Stimulated activated CD8-positive, alpha-beta memory T cell treated with anti-CD3 and anti-CD28 coated beads, Interleukin-15, amount 100 ng/mL, for 24 hours (primary cell): ENCODE measurements at places on chromosomes 4 and X.

DNA sequence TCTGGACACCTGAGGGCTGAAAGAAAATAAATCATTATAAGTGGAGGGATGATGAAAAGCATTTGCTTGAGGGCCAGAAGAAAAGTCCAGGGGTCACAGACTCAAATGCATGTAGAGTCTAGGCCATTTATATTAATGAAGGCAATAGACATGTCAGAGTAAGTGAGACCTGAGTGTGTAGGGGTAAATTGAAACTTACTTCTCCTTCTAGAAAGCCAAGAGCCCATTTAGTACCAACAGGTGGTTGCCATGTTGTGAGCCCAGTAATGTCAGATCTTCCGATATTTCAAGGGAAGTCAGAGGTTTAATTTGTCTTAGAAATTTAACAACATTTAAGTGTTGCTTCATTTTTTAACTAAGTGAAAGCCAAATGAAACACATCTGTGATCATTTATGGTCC, 166.1 kb upstream of the SLIT2 start:
- no peak for DNase-seq

DNA sequence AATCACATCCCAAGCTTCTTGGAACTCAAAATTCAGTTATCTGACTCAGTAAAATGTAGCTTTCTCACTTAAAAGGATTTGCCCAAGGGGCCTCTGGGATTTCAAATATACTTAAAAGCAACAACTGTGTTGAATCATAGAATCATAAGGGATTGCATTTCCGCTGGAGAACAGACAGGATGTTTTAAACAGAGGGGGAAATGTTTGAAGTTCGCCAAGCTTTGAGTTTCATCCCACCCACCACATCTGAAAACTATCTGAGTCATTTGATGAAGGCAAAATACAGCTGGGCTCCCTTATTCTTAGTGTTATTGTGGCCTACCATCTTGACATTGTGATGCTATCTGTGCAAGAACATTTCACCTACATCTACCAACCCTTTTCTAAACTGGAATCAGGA, 73.5 kb downstream of the PPP1R2C start:
- DNase-seq, result no peak

GRCh38 chr4:159828687-159829086, 725.8 kb downstream of the RAPGEF2 start:
- DNase-seq, result no peak

GRCh38 chrX:16610121-16610621, 39.8 kb upstream of the S100G start:
- DNase-seq, result no peak

GRCh38 chr4:132396636-132397035, 752.5 kb upstream of the PCDH10 start:
- no peak for DNase-seq

DNA sequence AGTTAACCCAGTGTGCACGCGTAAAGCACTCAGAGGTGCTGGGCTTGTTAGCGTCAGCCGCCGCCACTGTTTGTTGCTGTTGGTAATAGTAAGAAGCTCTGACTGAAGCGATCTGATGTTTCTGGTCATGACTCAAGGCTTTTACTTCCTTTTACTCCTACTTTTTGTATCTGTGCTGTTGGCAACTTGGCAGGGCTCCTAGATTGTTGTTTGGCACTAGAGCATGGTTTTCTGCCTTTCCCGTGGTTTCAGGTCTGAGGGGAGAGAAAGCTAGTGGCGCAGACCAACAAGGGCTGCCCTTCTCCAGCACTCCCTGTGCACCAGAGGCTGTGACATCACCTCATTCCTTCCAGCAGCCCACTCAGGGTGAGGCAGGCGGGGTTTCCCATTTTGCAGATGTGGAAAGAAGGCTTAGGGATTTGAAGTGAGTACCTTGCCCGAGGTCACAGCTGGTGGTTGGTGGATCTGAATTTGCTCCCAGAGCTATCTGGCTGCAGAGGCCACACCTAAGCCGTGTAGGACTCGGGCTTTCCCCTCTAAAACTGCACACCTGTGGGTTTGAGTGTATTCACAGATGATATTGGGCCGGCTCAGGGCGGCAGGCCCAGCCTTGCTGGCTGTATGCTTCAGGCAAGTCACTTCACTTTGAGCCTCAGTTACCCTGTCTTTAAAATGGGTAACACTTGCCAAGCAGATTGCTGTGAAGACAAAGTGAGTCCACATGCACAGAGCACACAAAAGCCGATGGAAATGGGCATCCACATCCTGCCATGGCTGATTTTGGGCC, 51.2 kb upstream of the TADA2B start:
- DNase-seq, result no peak

DNA sequence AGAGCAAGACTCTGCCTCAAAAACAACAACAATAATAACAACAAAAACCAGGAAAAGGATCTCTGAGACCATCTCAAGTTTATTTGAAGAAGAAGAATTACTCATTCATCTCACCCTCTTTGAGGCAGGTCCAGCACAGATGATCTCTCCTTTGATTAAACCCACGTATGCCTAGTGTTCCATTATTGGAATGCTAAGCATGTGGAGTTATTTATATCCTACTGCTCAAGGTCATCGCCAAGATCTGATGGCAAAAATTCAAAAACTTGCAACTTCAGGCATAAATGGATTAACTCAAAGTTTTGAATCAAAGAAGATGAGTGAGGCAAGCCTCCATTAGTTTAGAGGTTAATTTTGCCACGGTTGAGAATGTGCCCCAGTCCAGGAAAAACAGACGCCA, 184.2 kb downstream of the DHRSX start:
- DNase-seq, result no peak

- no peak for DNase-seq
Measured at GRCh38 chrX:23505531-23506303, 161.6 kb upstream of the PRDX4 start.

DNA sequence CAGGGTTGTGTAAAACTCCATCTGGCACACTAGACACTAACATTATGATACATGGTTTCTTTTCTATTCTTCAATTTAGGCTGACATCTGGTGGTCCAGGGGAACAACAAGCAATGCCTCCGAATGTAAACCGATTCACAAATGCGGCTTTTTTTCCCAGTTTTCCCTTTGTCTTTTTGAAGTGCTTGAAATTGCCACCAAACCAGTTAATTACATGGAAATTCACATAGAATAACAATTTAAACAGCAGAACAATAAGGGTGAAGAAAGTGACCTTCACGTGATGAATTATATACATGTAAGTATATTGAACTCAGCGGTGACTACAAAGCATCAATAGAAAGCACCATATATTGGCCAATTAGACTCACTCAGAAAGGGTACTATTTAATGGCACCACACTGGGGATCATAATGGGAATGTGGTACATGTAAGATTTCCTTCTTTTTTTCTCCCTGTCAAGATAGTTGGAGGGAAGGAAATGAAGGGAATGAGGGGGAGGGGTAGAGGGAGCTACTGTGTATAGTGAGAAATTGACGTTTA, 103.9 kb downstream of the MMRN1 start:
- no peak for DNase-seq

- DNase-seq, result no peak
Measured at GRCh38 chrX:46865281-46865680, 28.4 kb downstream of the RP2 start.

DNA sequence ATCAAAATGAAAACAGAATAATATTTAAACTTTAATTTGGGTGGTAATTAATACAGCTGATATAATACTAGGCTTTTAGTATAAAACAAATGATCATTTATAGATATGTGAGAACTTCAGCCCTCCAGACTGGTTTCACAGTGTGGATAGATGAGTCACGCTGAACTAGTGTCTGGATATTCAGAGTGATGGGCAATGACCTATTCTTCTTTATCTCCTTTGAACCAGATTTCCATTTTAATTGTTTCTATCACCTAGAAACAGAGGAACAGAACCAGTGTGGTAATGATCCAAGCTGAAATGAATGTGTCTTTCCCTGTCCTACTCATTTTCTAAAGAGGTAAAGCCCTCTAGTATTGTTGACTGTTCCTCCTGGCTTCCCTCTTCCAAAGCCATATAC, 155.2 kb upstream of the GK2 start:
- DNase-seq, result no peak

- DNase-seq, result no peak
Measured at GRCh38 chr4:130985371-130985770, 1889.4 kb downstream of the C4orf33 start.

DNA sequence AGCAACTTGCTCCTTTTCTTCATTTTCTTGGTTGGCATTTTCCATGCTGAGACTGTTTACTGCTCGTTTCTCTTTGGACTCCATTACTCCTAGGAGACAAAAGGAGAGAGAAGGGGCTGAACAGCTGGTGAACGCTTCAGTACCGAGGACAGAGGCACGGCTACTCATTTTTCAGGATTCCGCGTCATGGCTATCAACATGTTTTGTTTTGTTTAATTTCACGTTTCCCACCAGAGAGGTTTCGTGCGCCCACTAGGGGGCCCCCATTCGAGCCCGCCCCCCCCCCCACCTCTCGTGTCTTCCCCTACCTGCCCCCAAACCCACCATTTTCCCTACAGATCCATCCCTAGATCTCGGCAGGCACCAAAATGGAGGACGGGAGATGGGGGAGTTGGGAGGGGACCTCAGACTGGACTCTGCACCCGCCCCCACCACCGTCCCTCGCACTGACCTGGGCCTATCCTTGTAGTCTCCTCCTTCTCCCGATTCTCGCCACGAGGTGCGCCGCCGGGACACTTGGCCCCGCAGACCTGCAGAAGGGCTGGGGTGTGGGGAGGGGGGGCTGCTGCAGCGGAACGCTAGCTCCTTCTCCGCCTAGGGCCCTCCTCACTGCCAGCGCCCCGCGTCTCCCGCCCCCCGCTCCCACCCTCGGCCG, 653 bp downstream of the BEX1 start:
- DNase-seq, result no peak

DNA sequence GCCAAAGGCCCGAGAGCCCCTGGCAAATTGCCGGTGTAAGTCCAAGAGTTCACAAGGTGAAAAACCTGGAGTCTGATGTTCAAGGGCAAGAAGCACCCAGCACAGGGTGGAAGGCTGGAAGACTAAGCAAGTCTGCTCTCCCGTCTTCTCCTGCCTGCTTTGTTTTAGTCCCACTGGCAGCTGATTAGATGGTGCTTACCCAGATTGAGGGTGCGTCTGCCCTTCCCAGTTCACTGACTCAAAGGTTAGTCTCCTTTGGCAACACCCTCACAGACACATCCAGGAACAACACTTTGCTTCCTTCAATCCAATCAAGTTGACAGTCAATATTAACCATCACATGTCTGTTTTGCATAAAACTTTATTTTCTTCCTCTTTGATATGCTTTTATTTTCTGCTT, 157.4 kb downstream of the HS3ST1 start:
- DNase-seq, result no peak
